Gastrocnemius medialis (tissue), 4 donors: ENCODE measurements at places on chromosomes 1 and 21.

DNA sequence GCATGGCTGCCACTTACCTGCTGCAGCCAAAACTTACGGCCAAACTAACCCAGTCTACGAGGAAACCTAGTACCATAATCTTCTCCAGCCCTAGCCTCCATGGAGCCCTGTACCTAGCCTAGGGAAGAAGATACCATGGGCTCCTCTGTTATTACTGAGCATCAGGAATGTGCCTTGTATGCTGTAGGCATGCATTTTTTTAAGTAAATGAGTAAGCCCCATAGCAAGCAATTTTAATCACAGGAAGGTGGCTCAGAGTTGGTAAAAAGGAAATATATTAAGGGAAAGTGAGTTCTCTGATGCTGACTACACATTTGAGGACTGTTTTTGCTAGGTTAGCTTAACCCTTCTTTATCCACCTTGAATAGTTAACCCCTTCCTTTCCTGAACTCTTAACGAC is 21.2 kb downstream of the NFASC start:
- no peak for DNase-seq

DNA sequence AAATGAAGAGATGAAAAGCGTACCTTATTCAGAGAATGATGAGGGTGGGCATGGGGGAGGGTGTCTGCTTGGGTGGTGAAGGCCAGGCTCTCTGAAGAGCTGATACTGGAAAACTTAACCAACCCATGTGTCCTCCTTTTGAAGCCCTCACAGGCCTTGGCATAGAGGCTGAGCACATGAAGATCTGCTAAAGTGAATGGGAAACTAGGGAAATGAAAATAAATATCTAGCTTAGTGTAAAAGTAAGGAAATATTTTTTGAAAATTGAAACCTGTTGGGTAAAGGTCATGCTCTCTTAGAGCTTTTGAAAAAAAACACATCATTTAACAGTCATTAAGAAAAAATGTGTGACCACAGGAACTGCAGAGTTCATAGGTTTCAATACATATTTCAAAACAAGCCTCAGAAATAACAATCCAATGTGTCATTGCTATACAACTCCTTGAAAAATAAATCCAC is 40.5 kb upstream of the RALGPS2 start:
- no peak for DNase-seq

GRCh38 chr1:85166351-85166750 is 34.5 kb downstream of the SYDE2 start:
- no peak for DNase-seq

- DNase-seq = peak; percentile 66
Measured at GRCh38 chr1:66270119-66270812, 263.7 kb upstream of the SGIP1 start.

DNA sequence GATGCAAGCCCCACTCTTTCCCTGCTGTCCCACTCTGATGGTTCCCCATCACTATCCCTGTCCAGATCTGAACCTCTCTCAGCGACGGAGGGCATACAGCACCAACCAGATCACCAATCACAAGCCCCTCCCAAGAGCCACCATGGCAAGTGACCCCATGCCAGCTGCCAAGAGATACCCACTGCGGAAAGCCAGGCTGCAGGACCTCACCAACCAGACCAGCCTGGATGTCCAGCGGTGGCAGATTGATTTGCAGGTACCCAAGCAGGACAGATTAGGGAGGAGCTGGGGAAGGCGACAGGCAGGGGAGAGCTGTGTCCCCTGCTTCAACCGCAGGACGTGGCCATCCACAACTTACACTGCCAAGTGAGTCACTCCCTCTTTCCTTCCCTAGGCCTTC is 46.9 kb downstream of the VWA5B1 start:
- no peak for DNase-seq

DNA sequence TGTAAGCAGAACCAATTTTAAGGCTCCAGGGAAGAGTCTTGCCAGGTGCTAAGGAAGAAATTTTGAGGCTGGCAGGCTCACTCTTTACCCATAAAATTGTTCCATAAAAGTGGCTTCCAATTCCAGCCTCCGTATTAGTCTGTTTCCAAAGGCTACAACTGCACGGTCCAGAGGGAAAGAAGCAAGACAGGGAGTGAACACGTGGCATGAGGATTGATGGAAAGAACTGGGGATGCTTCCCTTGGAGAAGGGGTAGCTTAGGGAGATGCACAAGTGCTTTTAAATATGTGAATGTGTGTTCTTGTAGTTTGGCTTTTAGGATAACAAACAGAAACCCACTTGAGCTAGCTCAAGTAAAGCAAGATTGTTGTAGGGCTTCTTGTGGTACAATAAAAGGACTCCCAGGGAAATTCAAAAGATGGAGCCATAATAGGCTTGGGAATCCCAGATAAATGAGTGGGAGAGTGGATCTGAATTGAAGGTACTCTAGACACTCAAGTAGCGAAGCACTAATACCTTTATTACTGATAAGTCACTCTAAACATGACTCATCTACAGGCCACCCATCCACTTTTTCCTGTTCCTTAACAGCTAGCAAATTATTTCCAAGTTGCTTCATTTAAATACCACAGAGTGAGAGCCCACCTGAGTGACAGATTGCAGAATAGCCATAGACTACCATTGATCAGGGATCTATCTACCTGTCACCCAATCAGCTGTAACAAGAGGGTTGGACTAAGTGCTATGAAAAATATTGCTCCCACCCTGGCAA is 34.8 kb upstream of the NPL start:
- DNase-seq = no peak

DNA sequence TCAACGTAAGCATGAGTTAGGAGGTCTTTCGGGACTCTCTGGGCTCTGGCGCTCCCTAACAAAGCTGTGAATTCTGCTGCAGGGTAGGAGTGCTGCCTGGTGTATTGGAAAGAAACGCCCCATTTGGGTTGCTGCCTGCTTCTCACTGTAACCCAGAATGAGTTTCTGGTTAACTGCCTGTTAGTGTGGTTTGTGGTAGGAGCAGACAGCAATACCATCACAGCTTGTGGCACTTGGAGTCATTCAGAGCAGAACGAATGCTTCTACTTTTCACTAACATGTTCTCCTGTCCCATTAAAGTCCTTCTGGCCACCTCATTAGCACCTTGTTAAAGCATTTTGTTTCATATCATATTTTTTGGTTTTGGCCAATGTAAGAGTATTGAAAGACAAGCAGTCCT is 18.1 kb downstream of the MAP3K7CL start:
- DNase-seq = no peak

GRCh38 chr21:33578214-33578613 is 10.3 kb downstream of the DONSON start:
- no peak for DNase-seq

GRCh38 chr21:28974531-28975227 is 18.0 kb downstream of the LTN1 start:
- DNase-seq = no peak

DNA sequence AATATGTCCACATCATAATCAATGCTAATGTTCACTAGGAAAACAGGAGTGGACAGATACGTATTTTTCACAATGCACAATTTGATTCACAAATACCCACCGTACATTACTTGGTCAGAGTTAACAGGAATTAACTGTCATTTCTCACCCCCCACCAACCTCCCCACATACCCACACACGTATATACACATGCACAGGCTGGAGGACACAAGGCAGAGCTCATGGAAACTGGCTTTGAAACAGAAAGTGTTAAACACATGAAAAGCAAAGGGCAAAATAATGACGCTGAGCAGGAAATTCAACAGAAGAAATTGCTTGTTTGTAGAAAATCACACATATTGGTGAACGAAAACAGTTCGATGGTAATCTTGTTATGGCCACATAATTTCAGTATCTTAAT is 188.4 kb upstream of the DMRTA2 start:
- no peak for DNase-seq

DNA sequence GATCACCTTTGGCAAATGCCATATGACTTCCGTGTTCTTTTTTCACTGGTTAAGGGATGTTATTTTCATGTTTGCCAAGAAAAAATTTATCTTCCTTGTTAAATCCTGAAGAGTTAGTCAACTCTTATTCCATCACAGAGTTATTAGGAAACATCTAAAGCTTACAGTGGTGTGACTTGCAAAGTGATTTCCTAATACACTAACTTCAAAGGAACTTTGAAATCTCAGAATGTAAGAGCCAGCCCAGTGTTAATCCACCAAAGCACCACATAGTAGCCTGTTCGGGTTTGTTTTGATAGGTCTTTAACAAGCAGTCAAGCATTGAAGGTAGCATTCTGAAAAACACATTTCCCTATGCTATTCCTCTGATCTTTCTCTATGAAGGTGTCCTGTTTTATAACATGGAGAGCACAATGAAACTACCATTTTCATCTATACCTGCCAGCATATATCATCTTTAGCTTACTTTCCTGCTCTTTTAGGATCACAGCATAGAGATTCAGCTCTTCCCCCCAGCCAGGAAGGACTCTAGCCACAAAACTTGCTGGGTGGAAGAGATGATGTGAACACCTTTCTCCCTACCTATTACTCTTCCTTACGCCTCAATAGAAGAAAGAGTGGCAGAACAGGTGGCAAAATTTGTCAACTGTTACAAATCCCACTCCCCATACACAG is 82.4 kb upstream of the MAGI3 start:
- no peak for DNase-seq

DNA sequence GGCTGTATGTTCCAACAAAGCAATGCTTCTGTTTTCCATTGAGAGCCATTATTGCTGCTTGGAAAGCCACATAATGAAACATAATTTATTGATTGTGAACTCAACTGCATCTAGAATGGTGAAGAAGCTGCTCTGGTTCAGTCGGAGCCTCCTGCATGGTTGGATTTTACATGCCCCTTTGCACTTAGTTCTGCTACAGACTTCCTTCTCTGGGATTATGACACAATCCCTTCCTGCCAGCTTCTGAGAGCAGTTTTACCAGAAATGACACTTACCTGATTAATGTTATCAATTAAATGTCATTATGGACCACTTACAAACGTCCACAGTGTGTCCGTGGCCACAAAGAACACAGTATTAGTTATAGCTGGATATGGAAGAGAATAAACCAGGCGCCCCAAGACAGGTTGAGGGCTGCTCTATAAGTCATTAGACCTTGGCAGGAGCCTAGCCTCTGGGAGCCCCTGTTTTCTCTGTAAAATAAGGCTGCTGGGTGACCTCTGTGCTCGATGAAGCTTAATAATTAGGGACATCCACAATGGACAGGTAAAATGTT is 7.0 kb upstream of the CD58 start:
- no peak for DNase-seq

GRCh38 chr1:32470431-32470830 is 5.6 kb downstream of the ZBTB8B start:
- no peak for DNase-seq

- peak; percentile 8 for DNase-seq
Measured at GRCh38 chr1:109794319-109795132, 30.8 kb upstream of the EPS8L3 start.

DNA sequence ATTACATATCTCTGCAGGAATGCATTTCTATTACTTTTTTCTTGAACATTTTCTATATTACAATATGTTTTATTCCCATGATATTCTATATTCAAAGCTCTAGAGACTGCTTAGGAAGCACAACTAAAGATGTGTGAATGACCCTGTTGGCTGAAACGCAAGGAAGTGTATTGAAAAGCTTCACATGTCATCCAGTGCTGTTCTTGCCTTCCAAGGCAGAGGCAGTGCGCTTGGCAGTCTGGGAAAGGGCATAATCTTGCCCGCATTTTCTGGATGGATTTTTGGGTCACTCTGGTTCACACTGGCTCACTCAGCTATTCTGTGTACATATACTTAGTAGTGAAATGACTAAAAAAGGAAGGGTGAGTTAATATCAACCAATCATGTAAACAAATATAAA is 262.4 kb downstream of the PTPRC start:
- no peak for DNase-seq

DNA sequence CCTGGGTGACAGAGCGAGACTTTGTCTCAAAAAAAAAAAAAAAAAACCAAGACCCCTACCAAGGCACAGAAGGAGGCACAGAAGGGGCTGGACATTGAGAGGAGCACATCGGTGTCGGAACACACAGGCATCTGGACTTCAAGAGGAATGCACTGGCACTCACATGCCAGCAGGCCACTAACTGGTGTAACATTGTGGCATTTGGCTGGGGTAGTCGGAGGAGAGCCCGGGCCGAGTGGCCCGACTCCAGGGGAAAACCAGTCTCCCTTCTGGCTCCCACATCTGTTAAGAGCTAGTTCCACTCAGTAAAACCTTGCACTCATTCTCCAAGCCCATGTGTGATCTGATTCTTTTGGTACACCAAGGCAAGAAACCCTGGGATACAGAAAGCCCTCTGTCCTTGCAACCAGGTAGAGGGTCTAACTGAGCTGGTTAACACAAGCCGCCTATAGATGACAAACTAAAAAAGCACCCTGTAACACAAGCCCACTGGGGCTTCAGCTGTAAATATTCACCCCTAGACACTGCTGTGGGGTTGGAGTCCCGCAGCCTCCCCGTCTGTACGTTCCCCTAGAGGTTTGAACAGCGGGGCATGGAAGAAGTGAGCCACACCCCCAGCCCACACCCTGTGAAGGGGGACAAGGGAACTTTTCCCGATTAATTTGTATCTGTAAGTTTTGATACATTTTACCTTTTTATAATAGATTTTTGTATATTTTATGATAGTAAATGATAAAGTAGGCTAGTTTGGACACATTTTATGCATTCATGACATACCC is 17.2 kb upstream of the AKIRIN1 start:
- peak; percentile 5 for DNase-seq

GRCh38 chr1:222996310-222996975 is 146.6 kb downstream of the TLR5 start:
- no peak for DNase-seq

GRCh38 chr1:204524986-204525385 is 8.8 kb downstream of the MDM4 start:
- DNase-seq = no peak

DNA sequence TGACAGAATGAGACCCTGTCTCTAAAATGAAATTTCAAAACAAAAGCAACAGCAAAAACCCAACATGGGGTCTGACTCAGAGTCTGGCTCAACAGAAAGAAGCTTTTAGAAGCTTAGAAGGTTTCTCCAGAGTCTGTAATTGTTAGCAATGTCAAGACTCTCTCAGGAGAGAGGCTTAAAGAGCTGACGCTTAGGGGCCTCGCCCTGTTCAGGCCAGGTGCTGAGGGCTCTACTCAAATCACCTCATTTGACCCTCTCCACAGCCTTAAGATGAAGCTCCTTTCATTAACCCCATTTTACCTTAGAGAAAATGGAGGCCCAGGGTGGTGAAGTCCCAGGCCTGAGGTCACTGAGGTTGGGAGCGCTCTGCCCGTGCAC is 5.3 kb upstream of the KIF17 start:
- DNase-seq = no peak

- no peak for DNase-seq
Measured at GRCh38 chr21:16389643-16390042, 659.9 kb downstream of the USP25 start.

DNA sequence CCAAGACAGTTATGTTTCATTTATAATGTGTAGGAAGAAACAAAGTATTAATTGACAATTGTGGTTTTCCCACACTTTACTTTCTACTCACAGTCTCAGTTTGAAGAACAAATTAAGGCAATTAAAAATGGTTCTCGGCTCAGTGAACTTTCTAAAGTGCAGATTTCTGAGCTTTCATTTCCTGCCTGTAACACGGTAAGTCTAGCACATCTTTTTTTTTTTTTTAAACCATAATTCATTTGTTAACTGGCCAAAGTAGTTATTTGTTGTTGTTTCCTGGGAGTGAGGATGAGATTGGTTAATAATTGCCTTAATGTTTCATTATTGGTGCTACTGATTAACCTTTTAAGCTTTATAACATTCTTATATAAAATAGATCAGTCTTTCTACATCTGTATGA is 75.1 kb downstream of the VPS26C start:
- no peak for DNase-seq

- no peak for DNase-seq
Measured at GRCh38 chr1:158679289-158679688, 7.2 kb downstream of the SPTA1 start.
